Iris pigment epithelial cell (primary cell): ENCODE measurements at places on chromosomes 3 and 15.
A peak's percentile ranks its signal among the peaks of the same experiment; 100 is the strongest.

- DNase-seq = no peak
Measured at GRCh38 chr3:42728056-42728455, 25.5 kb upstream of the HHATL start.

DNA sequence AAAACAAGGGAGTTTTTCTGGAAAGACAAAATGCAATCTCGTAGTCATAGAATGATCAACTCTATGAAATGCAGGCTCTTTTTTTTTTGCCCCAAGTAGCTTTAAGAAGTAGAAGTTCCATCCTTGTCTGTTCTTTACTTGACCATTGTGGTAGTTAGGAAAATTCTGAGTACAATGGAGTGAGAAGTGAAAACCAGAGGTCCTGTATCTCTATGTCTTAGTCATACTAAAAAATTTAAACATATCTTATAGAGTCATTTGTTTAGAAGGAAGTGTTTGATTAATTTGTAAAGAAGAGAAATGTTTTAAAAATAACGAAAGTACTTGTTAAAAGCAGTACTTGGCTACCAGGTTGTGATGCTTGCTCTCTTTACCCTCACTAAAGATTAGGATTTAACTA lies 52.4 kb downstream of the PRKCI start:
- DNase-seq = peak; percentile 10

- DNase-seq = no peak
Measured at GRCh38 chr15:64285871-64286270, 70.1 kb downstream of the CSNK1G1 start.

DNA sequence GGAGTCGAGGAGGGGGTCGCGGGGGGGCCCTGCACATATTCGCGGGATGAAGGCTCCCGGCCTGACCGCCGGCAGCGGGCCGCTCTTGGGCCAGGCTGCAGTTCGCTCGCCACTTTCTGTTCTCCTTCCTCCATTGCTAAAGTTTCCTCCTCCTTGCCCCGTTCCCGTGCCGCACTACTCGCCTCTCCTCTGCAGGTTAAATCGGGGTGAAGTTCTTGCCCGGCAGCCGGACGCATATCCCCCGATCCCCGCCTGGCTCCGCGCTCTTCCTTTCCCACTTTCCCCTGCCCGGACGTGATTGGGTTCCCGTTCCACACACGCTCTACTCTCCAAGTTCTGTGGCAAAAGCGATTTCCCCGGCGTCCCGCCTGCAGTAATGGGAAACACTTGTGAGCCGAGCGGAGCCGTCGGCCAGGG lies 556 bp downstream of the CRYBG3 start:
- DNase-seq = peak; percentile 65

GRCh38 chr3:126466886-126467610 lies 8.6 kb downstream of the ZXDC start:
- no peak for DNase-seq

- peak; percentile 43 for DNase-seq
Measured at GRCh38 chr3:155391104-155391503, 97.6 kb upstream of the STRIT1 start.

DNA sequence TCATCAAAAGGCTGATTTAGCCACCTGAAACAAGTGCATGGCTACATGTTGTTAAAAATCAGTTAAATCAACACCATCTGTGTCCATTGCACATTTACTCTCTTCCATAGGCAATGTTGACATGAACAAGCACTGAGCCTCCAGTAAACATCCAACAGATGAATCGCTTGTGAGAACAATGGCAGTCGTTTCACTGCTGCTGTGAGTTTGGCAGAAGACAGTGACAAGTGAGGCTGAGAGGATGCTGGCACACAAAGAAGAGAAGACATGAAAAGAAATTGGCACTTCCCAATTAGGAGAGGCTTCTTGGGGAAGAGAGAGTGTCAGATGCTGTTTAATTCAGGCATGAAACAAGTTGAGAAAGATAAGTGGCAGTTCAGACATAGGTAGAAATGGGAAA lies 227.4 kb upstream of the STT3B start:
- DNase-seq = no peak
